GOT3 (cell line): ENCODE measurements at places on chromosomes 13 and 19.

- DNase-seq: no peak
These were observed 232.1 kb downstream of the DIAPH3 start for GRCh38 chr13:59931621-59932020.

DNA sequence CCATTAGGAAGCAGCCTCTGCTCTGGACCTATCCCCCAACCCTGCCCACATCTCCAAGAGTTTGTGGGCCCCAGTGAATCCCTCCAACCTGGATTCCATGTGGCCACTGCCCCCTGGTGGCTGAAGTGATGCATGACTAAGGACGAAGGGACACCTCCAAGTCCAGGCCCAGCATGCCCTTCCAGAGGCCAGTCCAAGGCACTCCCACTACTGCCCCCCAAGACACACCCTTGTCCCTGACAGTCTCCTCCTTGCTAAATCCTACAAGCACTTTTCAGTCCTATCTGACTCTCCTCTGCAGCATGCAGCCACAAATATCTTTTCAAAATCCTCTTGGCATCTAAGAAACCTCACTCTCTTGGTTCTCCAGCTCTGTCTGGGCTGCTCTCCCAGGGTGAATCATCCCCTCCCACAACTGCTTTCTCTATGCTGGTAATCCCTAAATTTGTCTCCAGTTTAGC, 33.0 kb downstream of the DEDD2 start:
- DNase-seq: peak; percentile 8

DNA sequence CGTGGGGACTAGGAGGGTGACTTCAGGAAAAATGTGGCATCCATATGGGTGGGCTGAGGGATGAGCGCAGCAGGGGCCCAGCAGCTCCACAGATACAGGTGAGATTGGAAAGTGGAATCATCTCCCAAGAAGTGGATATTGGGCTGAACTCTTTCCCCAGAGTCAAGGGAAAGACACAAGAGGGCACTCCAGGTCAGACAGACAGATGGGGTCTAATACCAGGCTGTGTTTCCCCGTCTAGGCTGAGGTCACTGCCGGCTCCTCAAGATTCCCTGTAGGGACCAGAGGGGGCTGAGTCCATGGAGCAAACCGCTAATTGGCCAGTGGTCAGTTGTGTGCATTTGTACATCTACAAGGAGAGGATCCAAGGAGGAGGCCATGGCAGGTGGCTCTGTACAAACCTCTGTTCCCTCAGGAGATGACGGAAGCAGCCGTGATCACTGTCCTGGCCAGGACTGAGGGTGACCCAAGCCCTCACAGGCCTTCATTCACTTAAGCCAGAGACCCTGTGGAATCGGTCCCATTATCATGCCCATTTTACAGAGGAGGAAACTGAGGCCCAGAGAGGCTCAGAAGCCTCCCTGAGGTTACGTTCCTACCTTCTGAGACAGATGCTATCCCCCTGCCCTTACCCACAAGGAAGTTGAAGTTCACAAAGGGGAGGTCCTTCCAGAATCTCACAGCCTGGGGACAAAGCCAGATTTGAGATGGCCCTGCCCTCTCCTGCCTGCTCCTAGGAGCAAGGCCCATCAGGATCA, 14.9 kb upstream of the IGLON5 start:
- no peak for DNase-seq

GRCh38 chr13:79401259-79402070, 4.6 kb downstream of the RBM26 start:
- DNase-seq: no peak

DNA sequence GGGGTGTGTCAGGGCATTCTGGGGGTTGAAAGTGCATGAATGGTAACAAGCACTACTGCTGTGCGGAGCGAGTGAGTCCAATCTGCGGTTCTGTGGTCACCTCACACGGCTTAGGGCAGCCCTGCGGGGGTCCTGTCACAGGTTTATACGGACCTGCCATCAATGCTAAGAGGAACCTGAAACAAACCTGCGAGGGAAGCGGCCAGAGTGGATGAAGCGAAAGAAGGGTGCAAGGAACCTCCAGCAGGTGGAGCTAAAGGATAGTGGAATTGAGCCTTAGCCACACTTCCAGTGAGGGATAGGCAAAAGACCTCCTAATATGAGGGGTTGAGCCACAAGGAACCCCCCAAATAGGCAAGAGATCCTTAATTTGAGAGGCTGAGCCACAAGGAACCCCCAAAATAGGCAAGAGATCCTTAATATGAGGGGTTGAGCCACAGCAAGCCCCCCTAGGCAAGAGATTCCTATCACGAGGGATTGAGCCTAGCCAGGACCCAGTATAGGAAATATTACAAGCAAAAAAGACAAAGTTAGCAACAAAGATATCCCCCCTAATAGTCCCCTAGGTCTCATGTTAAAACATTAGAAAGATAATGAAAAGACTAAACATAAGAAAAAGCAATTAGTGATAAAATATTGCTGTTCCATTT, 6.3 kb upstream of the ZNF69 start:
- no peak for DNase-seq

GRCh38 chr19:46036744-46037128, 4.1 kb downstream of the IGFL4 start:
- no peak for DNase-seq

GRCh38 chr13:102800145-102801041, 1.5 kb downstream of the BIVM start:
- peak; percentile 23 for DNase-seq

DNA sequence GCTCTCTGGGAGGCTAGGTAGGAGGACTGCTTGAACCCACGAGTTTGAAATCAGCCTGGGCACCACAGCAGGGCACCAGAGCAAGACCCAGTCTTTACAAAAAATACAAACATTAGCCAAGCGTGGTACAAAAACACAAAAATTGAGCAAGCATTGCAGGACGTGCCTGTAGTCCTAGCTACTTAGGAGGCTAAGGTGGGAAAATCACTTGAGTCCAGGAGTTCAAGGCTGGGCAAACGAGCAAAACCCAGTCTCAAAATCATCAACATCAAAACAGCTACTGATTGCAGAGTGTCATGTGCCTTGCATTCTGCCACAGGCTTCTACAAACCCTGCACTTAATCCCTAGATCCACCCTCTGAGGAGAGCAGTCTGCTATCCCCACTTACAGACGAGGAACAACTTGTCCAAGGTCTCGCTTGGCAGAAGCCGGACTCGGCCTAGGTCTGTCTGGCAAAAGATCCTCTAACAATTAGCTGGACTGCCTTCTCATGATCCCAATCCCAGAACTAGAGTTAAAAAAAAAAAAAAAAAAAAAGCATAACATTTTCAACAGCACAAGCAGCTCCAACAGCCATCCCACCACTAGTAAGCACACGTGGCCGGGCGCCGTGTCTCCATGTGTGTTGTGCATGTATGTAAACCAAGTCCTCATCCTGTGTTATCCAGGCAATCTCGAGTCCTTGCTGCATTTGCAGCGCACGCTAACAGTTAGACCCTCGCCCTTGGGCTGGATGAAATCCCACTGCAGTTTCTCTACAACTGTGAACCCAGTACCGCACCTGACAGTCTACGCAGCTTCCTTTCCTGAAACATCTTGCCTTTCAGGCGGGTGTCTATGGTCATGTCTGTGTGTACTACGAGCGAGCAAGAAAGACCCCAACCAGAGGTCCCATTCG, 2.0 kb downstream of the PPP6R1 start:
- no peak for DNase-seq

GRCh38 chr13:30339738-30340330, 32.5 kb upstream of the KATNAL1 start:
- DNase-seq: no peak

GRCh38 chr13:66137384-66137783, 1092.8 kb downstream of the PCDH9 start:
- no peak for DNase-seq

DNA sequence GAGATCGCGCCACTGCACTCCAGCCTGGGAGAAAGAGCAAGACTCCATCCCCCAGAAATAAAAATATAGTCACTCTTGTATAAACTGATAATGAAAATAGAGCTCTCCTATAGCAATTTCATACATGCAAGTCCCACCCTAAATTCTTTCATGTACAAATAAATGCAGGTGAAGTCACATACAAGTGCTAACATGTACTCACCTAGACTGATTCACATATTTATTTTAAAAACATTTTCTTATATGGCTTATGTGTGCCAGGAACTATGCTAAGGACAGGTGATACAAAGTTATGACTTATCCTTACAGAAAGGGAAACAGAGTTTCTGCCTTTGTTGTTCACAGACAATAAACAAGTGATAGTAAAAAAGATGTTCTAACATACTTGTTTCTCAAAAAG, 32.0 kb downstream of the USP12 start:
- no peak for DNase-seq

DNA sequence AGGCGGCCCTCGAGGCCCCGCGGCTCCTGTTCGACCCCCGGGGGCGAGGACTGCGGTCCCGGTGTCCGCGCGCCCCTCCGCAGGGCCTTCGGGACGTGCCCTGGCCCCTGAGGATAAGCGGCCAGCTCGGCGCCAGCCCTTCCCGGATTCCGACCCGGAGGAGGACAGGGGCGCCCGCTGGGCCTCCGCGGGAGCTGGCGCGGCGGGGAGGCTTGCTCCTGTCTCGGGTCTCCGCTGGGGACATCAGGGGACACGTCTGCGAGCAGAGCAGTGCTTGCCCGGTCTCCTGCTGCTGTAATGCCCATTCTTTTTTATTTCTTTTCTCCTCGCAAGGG, 829 bp downstream of the B3GLCT start:
- DNase-seq: no peak

DNA sequence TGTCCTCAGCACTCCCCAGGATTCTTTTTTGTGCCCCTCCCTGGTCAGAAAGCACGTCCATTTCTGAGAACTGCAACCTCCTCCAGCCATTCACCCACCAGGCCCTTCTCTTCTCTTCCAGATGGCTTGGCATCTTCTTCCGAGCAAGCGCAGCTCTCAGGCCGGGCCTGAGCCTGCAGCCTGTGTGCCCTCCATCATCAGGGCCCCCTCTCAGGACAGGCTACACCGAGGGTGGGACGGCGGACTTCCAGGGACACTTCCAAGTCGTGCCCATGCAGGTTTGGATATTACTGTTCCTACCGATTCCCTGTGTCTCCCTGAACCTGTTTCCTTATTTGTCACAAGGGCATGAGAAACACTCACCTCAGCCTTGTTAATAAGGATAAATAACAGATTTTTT, 28.4 kb downstream of the SOX1 start:
- no peak for DNase-seq

GRCh38 chr13:72920097-72920496, 138.2 kb downstream of the PIBF1 start:
- DNase-seq: no peak

GRCh38 chr19:3365093-3365835, 1.1 kb upstream of the NFIC start:
- no peak for DNase-seq

DNA sequence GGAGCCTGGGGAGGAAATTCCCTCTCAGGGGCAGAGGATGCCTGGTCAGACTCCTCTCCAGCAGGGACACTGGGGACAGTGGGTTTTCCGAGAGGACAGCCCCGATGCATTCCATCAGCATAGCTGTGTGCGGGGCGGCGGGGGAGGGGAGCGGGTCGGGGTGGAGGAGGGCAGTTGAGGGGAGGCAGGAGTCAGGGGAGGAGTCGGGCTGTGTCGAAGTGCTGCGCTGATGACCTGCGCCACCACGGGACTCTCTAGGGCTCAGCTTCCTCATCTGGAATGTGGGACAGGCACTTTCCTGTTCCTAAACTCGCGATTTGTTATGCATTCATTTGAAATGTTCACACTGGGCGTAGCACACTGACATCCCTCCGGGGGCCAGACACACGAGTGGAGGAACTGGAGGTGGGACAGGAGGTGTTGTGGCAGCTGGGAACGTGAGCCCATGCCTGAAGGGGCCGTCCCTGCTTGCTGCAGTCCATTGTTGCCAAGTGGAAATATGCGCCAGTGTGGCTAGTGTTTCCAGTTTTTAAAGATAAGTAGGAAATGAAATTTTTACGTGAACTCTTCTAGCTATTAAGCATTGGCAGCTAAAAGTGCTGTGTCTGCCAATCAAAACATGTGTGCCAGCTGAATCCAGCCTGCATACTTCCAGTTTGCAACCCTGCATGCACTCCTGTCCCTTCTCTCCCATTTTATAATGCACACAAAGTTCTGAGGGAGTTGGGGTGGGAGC, 43.3 kb downstream of the FLT1 start:
- DNase-seq: no peak

GRCh38 chr13:102686024-102686423, 8.8 kb downstream of the METTL21C start:
- no peak for DNase-seq

GRCh38 chr13:50214514-50214913, 199.3 kb downstream of the KCNRG start:
- no peak for DNase-seq
